Vagina (tissue), 2 donors: ENCODE measurements at places on chromosomes 13 and 19.

DNA sequence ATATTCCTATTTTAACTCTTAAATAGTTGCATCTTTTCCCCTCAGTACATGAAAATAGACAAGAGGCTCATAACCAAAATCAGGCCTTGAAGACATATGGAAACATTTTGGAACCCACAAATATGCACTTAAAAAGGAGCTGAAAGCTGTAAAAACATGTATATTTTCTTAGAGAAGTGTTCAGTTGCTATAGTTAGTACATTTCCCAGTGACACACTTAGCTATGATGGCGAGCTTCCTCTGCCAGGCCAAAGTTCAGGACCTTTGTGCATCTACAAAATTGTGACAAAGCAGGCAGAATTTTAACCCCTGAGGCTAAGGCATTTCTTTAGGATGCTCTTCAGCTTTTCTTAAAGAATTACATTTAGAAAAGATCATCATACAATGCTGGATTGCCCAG is 54.5 kb downstream of the RCBTB2 start:
- DNase-seq: no peak

DNA sequence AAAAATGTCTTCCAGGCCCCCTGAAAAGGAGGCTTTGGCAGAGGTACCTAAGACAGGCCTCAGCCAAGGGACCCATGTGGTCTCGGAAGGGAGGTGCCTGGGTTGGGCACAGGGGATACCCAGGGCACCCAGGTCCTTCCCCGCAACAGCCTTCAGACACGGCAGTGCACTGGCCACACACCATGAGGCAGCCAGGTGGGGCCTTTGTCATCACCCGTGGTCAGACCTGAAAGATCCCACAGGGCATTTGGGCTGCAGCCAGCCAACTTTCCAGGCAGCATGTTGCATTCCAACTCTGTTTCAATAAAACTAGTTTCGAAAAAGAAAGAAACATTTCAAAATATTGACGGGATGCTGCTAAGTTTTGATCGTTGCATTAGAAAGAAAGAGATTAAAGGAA is 4.7 kb upstream of the TUBGCP3 start:
- no peak for DNase-seq

- DNase-seq: no peak
Measured at GRCh38 chr13:78060966-78061365, 142.3 kb upstream of the EDNRB start.

GRCh38 chr13:30734439-30734838 is 904 bp upstream of the ALOX5AP start:
- no peak for DNase-seq

DNA sequence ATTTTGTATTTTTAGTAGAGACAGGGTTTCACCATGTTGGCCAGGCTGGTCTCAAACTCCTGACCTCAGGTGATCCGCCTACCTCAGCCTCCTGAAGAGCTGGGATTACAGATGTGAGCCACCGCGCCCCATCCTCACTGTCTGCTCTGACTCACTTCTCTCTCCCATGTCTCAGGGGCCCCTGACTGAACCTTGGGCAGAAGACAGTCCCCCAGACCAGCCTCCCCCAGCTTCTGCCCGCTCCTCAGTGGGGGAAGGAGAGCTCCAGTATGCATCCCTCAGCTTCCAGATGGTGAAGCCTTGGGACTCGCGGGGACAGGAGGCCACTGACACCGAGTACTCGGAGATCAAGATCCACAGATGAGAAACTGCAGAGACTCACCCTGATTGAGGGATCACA is 5.0 kb downstream of the SIGLEC9 start:
- DNase-seq: no peak

DNA sequence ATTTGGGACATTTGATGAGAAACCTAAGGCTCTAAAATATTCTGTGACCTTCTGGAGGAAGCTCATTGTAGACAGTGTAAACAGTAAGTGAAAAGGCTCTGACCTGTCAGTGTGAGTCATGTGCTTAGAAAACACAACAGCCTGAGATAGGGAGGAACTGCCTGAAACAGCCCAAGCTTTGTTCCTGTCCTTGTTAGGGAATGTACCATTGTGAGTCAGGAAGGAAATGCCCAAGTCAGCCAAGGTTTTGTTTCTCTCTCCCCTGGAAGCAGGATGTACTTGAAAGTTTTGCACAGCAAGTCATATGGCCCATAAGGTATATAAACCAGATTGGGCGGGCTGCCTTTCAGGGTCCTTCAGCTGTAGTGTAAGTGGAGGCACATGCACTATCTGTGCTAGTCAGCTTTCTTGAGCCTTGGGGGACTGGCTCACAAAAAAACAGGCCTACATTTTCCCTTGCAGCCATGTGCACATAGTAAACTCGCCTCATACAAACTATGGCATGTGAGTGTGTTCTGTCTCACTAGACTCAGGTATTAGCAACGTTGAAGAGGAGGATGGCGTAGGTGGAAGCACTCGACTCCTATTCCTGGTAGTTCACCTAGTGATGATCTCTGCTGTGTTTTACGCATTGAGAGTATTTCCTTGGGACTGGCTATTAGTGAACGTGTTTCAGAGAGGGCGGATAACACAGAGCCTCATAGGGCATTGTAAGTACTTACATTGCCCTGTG is 141.2 kb upstream of the KLHL1 start:
- no peak for DNase-seq

- DNase-seq: no peak
Measured at GRCh38 chr19:782185-782877, 14.9 kb upstream of the PTBP1 start.

DNA sequence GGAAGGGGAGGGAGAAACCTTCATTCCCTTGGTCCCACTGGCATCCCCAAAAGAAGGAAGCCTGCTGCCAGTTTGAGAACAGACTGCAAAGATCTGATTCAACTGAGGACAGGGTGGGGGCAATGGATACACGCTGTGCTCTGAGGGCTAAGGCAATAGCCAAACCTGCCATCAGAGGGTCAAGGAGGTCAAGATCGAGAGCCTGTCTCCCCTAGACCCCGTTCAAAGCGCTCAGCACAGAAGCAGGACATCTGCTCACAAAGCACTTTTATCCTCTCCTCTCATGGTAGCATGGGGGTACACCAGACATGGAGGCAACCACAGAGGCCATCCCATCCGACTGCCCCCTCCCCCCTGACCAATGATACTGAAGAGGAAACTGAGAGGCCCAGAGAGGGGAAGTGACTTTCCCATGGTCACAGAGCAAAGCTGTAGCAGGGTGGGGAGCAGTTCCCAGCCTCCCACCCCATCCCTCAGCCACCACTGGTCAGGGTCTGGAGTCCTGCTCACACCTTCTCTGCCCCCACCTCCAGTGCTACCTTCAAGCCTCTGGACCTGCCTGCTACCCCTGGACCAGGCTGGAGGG is 11.1 kb downstream of the POU2F2 start:
- DNase-seq: no peak

DNA sequence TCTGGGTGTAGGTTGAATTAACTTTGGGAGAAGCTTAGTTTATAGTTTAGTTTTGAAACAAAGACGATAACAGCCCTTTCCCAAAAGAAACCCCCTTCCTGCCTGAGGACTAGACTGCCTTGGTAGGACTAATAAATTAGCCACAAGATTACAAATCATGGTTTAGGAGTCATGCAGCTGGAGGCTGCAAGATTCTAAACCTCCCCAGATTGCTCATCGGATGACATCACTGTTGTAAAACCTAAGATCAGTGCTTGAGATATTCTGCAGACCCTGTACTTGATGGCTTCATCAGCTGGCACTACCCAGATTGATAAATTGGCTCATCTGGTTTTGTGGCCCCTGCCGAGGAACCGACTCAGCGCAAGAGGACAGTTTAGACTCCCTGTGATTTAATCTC is 35.9 kb upstream of the MPHOSPH8 start:
- no peak for DNase-seq

DNA sequence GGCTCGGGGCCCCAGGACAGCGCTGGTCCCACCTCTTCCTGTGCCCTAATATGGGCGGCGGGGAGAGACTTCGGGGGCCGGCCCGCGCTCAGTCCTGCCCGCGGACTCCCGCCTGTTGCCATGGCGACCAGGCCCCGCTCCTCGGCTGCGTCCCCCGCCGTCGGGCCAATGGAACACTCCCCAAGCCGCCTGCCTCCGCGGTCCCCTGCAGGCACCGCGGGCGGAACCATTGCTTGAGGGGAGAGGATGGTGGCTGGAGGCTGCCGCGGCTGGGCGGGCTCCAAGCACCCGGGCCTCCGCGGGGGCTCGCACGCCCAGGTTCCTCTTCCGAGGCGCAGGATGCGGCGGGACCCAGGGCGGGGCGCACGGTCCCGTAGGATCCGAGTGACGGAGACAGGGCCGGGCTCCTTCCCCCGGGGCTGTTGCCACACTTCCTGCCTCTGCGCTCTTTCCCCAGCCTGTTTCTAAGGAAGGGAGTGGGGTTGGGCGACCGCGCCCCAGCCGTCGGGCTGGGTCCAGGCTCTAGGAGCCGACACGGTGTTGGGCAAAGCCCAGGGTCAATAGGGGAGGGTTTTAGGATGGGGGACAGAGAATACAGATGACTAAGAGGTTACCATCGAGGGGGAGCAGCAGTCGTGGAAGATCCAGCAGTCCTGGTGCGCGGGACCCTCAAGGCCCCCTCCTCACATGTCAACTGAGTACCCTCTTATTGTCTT is 1.2 kb upstream of the JUNB start:
- DNase-seq: peak; percentile 98

GRCh38 chr13:32381539-32381938 is 46.4 kb downstream of the N4BP2L1 start:
- DNase-seq: no peak

- DNase-seq: no peak
Measured at GRCh38 chr13:111539791-111540446, 219.5 kb downstream of the TEX29 start.

- DNase-seq: no peak
Measured at GRCh38 chr13:45765464-45765863, 63.3 kb downstream of the CBY2 start.

- DNase-seq: peak; percentile 37
Measured at GRCh38 chr13:113879494-113880360, 15.9 kb upstream of the GAS6 start.

DNA sequence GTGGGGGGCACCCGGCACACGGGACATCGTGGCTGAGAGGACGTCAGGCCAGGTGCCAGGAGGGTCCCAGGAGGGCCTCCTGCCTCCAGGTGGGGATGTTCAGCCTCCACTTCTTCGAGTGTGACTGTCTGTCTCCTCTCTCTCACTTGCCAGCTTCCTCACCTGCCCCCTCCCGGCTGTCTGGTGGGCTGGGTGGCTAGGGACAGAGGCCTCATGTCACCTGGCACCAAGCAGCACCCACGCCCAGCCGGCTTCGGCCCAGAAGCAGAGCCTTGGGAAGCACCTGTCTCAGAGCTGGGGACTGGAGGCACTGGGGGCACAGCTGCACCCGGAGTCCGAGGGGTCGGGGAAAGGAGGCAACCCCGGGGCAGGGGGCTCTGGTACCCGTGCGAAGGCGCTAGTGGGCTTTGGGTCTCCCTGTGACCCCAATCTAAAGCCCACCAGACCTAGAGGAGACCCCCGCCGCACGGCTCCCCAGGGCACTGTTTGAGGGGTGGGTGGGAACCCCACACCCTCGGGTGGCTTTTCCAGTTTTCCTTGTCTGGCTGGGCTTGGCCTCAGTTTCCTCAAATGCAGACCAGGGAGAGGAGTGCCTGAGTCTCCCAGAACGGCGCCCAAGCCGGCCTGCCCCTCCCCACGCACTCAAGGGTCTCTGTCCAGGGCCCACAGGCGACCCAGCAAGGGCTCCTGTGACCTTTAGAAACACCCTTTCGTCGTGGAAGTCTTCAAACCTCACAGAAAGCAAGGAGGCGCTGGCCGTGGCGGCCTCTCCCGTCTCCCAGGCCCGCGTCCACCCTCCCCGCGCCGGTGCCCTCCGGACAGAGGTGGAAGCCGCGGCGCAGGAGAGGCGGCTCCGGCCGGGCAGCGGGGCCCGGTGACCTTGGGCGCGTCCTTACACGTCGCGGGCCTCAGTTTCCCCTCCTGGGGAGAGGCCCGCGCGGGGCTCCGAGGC is 664 bp upstream of the HCN2 start:
- no peak for DNase-seq

GRCh38 chr13:105925496-105925895 is 610.0 kb downstream of the EFNB2 start:
- no peak for DNase-seq

- no peak for DNase-seq
Measured at GRCh38 chr13:78085434-78086225, 167.0 kb upstream of the EDNRB start.

- no peak for DNase-seq
Measured at GRCh38 chr13:40682449-40683240, 16.2 kb upstream of the FOXO1 start.

- DNase-seq: no peak
Measured at GRCh38 chr13:95822303-95822702, 145.4 kb downstream of the DNAJC3 start.

GRCh38 chr13:110625771-110626321 is 10.5 kb downstream of the NAXD start:
- DNase-seq: no peak

DNA sequence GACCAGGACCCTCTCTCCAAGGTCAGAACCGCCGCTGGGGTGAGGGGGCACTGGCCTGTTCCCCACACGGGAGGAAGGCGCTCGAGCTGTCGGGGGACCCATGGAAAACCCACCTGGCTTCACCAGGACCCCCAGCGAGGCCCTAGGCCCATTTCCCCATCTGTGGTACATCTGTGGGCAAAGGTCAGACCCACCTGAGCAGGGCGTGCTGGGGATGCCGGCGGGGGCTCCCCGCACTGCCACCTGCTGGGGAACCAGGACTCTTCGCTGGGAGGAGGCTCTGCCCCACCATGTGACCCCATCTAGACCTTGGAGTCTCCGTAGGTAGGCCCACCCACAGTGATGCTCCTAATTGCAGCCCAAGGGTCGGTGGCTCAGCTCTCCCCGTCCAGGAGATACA is 511 bp downstream of the WDR88 start:
- no peak for DNase-seq

GRCh38 chr19:10295847-10296591 is 6.3 kb downstream of the ICAM5 start:
- no peak for DNase-seq
